ENCODE measurements at places on chromosomes 4 and X.

GRCh38 chr4:142743121-142743825 lies 102.8 kb downstream of the INPP4B start:
- no peak for DNase-seq

- DNase-seq, result no peak
Observed at GRCh38 chr4:123649250-123649644, 252.7 kb downstream of the SPRY1 start.

DNA sequence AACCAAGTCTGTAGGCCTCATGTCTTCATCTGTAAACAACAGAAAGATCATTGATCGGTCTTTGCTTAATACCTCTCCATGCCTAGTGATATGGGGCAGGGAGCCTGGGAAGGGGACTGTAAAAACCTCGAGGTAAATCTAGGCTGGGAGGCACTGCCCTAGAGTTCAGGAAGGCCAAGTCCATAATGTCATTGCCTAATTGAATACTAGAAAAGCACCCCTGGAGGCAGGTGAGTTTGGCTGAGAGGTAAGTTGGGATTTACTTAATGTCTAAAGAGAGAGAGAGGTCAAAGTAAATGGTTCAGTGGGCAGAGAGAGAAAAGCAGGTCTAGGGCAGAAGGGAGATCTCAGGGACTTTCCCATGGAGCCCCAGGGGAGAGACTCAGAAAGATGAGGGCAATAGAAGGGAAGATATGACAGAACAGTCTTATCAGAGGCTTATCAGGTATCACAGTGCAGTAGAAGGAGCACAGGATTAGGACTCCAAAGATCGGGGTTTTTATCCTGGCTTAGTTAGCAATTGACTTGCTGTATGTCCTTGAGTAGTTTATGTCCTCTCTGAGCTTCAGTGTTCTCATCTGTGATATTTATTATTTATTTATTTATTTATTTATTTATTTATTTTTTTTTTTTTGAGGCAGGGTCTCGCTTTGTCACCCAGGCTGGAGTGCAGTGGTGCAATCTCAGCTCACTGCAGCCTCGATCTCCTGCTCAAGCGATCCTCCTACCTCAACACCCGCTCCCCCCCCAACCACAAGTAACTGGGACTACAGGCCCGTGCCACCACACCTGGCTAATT lies 85.2 kb downstream of the SLC16A2 start:
- DNase-seq, result no peak

DNA sequence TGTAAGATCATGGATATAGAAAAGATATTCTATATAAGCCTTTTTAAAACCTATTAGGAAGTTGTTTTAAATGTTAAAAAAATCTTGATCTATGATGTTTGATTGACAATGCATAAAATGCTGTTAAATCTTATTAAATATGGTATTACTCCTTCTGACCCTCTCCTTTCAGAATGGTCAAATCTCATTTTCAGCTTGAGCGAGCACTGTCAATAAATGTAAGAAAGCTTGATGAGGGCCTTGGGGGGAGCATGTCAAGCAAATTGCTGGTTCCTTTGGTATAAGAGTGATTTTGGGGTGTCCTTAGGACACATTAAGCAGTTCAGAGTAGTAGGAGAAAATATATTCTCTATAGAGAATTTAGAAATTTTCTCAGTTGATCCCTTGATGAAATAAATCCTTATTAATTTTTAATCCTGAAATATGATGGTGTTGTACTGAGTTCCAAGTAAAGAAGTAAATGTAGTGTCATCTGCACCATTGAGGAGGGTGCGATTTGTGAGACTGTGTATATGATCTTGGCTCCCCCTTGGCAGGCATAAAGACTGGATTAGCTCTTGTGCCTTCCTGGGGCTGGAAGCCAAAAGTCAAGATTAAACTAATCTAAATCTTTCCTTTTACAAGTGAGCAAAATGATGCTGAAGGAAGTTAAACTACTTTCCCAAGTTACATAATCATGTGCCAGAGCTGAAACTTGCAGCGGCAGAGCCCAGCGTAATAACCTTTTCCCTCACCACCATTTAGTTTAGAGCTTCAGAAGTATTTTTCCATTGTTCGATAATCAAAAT lies 82.6 kb upstream of the ANK2 start:
- no peak for DNase-seq

DNA sequence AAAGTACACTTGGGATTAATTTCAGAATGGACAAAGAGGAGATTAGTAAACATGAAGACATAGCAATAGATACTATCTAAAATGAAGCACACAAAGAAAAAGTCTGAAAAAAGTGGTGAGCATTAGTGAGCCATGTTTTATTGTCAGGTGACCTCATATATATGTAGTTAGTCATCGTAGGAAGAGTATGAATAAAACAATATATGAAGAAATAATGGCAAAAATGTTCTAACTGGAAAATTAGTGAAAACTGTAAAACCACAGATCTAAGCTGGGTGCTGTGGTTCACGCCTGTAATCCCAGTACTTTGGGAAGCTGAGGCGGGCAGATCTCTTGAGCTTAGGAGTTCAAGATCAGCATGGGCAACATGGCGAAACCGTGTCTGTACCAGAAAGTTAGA lies 67.9 kb downstream of the RBPJ start:
- no peak for DNase-seq

DNA sequence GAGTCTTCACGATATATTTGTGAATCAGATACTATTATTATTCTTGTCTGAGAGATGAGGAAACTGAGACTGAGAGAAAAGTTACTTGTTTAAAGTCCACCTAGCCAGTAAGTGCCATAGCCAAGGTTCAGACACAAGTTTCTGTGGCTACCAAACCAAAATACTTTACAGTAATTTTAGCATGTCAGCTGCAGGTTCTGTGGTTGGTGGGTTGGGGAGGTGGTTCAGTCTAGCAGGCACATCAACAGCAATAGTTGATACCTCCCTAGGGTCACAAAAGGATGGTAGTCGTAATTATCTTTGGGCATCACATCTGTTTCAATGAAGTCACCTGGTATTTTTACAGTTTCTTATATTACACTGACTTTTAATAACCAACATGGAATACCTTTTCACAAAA lies 35.6 kb upstream of the EDA2R start:
- DNase-seq, result no peak

DNA sequence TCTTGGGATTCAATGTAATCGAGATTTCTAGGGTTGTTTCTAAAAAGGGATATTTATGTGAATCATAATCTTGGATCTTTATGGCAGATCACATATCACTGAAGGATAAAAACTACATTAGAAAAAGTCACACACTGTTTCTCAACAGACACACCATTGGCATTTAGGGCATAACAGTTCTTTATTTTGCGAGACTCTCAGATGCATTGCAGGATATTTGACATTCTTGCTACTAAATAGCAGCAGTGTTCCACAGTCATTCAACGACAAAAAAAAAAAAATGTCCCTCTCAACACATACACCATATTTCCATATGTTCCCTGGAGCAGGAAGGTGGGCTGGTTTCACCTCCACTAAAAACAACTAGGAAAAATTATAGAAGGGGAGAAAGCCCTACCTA lies 243.4 kb upstream of the PCDH18 start:
- DNase-seq, result no peak

- no peak for DNase-seq
Observed at GRCh38 chr4:189049682-189050081, 891.0 kb upstream of the FRG1 start.

- no peak for DNase-seq
Observed at GRCh38 chr4:88008743-88009171, 1.3 kb downstream of the PKD2 start.

DNA sequence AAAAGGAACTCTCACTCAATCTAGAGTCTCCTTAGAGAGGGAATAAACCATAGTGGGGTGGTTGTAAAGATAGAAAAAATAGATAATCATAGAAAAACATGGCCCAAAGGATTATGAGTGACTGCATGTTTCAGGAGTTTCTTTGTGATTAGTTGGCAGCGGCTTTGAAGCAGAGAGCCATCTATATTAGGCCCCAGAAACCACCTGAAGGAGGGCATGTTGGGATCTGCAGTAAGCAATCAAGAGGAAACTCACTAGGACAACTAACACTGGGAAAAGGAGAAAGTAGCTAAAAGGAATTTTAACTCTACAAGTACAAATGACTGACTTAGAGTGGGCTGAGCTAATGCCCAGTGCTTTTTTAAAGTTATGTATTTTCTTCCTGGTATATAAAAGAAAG lies 269.2 kb upstream of the NRK start:
- no peak for DNase-seq

DNA sequence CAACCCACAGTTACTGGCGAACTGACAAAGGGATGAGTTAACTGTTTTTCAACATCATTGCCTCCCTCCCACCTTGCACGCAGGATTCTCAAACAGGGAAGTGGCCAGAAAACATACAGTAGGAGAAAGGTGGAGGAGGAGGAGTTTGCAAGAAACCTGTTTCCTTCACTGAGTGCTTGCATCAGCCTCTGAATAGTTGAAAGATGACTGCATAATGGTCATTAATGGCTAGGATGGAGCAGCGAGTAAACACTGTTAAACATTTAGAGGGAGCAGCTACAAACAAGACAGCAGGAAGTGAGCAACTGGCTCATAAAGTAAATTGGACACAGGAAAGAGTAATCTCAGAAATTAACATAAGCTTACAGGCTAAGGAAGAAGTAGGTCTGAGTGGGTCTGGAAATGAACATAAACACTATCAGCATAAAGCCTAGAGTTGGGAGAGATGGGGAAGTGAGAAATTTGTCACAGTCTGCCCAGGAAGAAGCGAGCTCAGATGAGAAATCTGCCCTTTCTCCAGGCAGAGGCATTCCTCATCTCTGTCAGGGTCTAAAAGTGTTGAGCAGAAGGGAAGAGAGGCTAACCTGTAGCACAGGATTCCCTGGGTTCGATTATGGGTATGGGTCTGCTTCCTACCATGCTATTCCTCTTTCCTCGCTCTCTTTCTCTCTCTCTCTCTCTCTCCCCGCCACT lies 38.6 kb downstream of the TRPC5OS start:
- no peak for DNase-seq

- DNase-seq, result no peak
Observed at GRCh38 chr4:56469489-56470210, 2.2 kb downstream of the SRP72 start.

DNA sequence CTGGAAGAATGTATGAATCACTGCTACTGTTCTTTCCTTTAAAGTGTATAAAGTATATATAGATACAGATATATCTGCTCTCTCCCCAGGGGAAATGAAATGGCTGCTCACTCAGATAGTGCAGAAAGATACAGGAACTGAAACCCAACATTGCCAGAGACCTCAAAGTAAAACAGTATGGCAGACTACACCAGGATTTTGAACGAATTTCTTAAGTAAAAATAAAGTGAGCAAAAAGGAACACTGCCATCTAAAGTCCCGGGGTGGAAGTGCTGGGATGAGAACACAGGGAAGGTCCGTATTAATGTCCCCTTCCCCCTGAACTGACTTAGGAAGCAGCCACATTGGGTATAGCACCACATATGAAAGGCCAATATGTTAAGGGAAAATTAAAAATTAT lies 93.4 kb downstream of the TMA16 start:
- no peak for DNase-seq

DNA sequence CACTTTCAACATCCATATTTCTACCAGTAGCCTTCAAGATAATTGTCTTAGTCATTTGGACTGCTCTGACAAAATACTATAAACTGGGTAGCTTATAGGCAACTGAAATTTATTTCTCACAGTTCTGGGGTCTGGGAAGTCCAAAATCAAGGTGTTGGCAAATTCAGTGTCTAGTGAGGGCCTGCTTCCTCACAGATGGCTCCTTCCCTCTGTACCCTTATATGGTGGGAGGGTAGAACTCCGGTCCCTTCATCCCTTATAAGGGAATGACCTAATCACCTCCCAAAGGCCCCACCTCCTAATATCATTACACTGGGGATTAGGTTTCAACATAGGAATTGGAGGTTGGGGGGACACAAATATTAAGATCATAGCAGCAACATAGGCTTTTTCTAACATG lies 7.4 kb upstream of the TBC1D25 start:
- DNase-seq, result no peak

GRCh38 chrX:154436374-154436982 lies 476 bp upstream of the GDI1 start:
- peak; percentile 37 for DNase-seq

- no peak for DNase-seq
Observed at GRCh38 chrX:40368611-40369061, 212.1 kb upstream of the ATP6AP2 start.

DNA sequence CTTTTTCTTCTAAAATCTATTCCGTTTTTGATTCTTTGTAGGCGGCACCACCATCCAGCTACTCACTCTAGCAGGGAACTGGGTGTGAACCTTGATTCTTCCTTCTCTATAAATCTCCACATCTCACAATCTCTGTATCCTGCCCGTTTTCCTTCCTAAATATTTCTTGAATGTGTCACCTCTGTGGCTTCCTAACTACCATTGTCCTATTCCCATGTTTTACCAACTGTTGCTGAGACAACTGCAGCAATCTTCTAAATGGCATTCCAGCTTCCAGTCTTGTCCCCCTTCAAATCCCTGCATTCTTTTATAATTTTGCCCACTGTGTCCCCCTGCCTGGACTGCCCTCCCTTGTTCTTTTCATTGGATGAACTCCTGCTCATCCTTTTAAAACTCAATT lies 641.3 kb downstream of the RPA4 start:
- no peak for DNase-seq

DNA sequence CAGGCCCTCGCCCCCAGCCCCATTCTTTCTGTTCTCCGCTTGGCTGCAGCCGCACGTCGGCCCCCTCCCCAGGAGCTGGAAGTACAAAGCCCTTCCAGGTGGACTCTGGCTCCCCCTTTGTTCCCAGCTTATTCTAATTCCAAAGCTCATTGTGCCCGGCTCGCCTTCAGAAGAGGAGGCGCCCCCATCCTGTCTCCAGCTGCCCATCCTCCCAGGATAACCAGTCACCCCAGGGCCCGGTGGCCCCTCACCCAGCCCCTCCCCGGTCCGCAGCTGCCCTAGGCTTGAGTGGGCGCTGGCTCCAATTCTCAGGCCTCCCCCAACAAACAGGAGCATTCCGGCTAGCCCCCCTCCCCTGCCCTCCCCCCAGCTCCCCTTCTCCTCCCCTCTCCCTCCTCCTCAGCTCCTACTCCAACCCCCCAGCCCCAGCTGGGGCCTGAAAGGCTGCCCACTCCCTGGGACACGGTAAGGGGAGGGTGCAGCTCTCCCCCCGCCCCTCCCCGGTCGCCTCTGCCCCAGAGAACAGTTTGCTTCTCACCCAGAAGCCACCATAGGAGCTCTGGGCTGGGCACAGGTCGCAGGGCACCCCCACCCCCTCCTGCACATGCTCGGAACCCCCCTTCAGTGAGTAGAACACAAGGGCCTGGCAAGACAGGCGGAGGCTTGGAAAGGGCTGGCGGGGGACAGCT lies 3.1 kb upstream of the SLC6A8 start:
- no peak for DNase-seq

DNA sequence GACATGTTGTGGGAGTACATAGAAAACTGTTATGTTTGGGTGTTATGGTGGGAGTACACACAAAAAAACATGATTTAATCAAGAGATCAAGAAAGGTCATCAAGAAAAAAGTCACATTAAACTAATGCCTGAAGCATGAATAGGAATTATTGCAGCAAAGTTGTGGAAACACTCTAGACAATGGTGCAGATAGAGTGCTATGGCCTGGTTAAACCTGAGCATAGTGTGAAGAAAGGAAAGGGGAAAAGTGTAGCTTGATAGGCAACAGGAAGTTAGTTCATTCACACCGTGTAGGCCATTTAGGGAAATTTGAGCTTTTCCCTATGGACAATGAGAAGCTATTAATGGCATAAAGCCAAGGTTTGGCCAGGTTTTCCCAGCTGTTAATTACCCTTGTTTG lies 162.1 kb upstream of the EMCN start:
- no peak for DNase-seq

GRCh38 chrX:97290199-97290598 lies 406.5 kb downstream of the RPA4 start:
- no peak for DNase-seq

All from stimulated activated CD4-positive, alpha-beta T cell treated with anti-CD3 and anti-CD28 coated beads, Interleukin-1b, Interleukin-23, amount 100 ng/mL, for 4 hours (primary cell).